ENCODE measurements at places on chromosomes 16 and 17. TPM values are rescaled to one million over a fixed set of nuclear protein-coding genes. Genes with fewer than 3 reads are reported as not detected.

The ATAD5 gene
- total RNA-seq = 5.2 TPM

The CNEP1R1 gene
- total RNA-seq = 18.5 TPM

The KRTAP4-4 gene
- total RNA-seq = not detected

The CFAP97D1 gene
- 0.07 TPM for total RNA-seq

The CDH3 gene
- 0.45 TPM for total RNA-seq

The TRPV3 gene
- 0.34 TPM for total RNA-seq

The TBC1D3I gene
- total RNA-seq = 0.23 TPM

The KCTD19 gene
- total RNA-seq = 0.21 TPM

The CHST6 gene
- total RNA-seq = 0.19 TPM

The NPW gene
- 1.0 TPM for total RNA-seq

The TRIM16 gene
- total RNA-seq = 253 TPM

The ARL5C gene
- total RNA-seq = not detected

The HNF1B gene
- 27.4 TPM for total RNA-seq

The C16orf96 gene
- not detected for total RNA-seq

The WNT3 gene
- 3.8 TPM for total RNA-seq

The DDX5 gene
- 1,122 TPM for total RNA-seq

The TP53TG3C gene
- total RNA-seq = 0.31 TPM

The SLC9A5 gene
- 1.6 TPM for total RNA-seq

The ANKRD40CL gene
- total RNA-seq = not detected

The MYH1 gene
- not detected for total RNA-seq

The LITAF gene
- 175 TPM for total RNA-seq

The OR1A1 gene
- total RNA-seq = not detected

The WNT9B gene
- total RNA-seq = not detected

The TMEM114 gene
- total RNA-seq = not detected

The SLC13A5 gene
- total RNA-seq = 0.12 TPM

Measured in A549 treated with RU486 at 1 μM for 4 hours (cell line).